GM20000 (cell line): ENCODE measurements at places on chromosomes 3 and 15.

DNA sequence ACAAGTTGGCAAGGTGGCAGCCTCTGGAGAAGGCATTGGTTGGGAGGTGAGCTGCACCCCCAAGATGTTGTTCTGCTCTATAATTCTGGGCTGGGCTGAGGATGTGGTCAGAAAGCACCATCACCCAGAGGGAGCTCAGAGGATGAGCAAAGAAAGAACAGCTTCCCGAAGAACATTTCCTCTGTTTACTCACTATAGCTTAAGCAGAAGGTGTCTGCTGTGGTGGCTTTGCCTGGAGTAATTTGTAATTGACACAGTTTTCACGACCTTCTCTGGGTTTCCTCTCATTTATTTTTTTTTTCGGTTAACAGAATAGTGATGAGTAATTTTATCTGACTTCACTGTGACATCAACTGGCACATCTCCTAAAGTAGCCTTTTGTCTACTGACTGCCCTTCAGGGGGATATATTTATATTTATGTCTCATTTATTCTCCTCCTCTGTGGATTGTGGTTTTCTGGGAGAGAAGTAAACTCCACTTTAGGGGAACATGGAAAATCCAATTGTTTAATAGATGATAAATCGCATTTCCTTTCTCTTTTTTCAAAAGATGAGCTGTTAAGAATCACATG is 49.5 kb upstream of the ABHD17C start:
- DNase-seq = no peak

- peak; percentile 79 for DNase-seq
These were observed 235.1 kb downstream of the UACA start for GRCh38 chr15:70528270-70528706.

GRCh38 chr3:160874736-160875135 is 118.7 kb downstream of the PPM1L start:
- DNase-seq = no peak

GRCh38 chr3:30764891-30765290 is 129.6 kb downstream of the GADL1 start:
- DNase-seq = no peak

- DNase-seq = peak; percentile 55
These were observed 71.9 kb downstream of the MGLL start for GRCh38 chr3:127750226-127751031.

- DNase-seq = peak; percentile 6
These were observed 60.5 kb downstream of the SPTSSB start for GRCh38 chr3:161310649-161311423.

GRCh38 chr3:118080889-118081288 is 953.8 kb downstream of the IGSF11 start:
- no peak for DNase-seq

GRCh38 chr15:79516155-79516554 is 84.0 kb downstream of the MINAR1 start:
- DNase-seq = no peak

DNA sequence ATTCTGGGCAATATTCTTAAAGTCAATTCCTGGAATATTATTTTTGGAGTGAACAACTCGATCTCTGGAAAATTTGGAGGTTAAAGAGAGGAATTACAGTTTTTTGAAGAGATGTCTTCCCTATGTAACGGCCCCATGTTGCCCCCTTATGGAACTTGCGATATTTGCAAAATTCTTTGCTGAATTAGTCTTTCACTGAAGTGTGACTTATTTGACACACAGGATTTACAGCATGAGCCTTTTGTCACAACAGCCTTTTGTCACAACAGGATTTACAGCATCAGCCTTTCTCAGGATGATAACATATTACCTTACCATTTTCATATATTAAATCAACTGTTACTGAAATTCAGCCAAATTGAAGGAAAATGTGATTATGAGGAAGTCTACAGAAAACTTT is 37.8 kb upstream of the SPTSSB start:
- peak; percentile 11 for DNase-seq

DNA sequence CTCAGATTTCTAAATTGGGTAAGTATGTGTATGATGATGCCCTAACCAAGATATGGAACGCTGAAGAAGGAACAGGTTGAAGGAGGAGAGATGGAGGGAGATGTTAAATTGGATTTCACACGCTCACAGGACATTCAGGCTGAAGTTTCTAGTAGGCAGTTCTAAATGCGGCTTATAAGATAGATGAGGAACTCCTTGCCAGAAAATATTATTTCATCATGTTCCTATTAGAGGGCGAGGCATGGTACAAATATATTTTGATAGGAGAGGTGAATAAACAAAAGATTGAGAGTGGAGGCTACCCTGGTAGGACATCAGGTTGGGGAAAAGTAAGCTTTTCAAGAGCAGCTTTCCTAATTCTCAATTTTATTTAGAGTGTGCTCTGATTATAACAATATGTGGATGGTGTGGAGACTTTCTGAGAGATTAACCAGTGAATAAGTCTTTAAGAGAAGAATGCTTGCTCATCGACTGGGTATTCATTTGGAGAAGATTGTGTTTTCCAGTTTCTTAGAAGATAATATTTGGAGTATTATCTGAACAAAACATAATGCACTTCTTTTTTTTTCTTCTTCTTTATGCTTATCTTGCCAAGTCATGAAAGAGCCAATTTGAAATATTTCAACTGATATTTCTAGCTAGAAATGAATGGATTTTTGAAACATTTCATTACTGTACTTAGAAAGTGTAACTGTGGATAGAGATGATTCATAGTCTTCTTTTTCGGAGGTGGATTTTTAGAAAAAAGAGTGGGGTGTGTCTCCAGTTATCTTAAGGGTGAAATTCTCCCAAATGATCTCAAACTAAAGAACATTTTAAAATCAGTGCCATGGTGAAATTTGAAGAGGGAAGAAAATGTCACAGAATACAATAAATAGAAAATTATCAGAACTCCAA is 88.5 kb downstream of the B3GALNT1 start:
- DNase-seq = no peak

DNA sequence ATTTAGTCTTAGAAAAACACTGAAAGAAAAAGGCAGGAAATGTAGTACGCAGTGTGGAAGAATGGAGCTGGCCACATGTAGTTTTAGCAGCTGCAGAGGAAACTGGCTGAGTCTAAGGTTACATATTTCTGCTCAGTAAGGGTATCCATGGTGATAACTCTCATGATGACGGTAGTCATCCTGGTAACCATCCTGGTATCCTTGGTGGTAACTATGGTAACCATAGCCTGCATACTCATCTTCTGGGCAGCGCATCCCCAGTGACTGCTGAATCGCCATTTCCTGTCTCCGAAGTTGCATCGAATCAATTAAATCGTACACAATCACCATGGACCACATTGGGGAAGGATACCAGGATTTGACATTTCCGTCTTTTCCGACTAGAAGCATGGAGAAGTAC is 35.7 kb downstream of the CCDC80 start:
- no peak for DNase-seq

DNA sequence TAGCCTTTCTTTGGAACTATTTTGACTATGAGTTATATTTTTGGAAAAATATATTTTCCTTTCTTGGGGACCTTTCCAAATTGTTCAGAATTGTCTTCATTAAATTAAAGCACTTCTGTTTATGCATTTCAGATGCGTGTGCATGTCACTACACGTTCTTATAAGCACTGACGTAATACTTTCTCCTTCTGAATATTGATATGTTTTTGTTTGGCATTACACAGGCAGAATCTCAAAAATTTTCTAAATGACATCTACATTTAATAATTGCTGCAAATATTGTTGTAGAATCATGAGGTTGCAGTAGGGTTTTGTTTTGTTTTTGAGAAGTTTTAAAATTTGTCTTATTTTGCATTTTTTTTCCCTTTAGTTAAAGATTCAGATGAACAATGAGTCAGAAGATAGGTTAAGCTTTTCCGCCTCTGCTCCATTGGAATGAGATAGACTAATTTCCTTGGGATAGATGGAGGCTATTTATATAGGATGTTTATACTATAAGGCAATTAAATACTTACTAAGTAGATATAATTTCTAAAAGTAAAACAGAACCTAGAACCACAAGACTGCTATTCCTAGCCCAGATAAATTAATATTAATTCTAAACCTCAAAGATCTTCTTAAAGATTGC is 110.8 kb downstream of the MBNL1 start:
- no peak for DNase-seq

GRCh38 chr3:158649791-158650190 is 5.5 kb downstream of the GFM1 start:
- no peak for DNase-seq

DNA sequence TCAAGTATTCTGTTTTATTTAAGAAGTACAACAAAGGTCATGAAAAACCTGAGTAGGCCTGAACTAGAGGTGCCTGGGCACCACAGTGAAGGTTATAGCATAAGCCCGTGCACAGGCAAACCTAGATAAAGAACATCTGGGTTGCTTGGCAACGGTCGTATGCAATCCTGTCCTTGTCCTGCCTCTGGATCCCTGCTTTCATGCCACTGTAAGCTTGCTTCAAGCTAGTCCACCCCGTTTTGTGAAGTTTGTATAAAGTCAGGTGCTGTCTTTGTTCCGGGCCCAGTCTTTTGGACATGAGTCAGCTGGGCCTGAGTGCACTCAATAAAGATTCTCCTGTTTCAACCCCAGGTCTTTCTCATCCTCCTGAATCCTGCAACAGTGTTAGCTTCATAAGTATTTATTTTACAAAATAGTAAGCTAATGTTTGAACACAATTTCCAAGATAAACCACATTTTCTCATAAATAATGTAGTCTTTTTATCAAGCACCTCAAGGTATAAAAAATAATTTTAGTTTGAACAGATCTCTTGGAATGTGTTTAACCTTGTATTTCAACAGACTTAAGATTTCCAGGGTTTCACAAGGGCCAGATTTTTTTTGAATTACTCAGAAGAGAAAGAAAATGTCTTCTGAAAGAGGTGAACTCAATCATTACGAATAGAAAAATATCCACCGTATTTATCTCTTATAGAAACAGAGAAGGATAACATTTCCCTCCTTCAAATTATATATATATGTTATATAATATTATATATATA is 14.3 kb upstream of the SLC9C1 start:
- no peak for DNase-seq

- DNase-seq = no peak
These were observed 101.7 kb downstream of the LSM3 start for GRCh38 chr3:14280326-14280725.

- no peak for DNase-seq
These were observed 110.6 kb downstream of the ETFA start for GRCh38 chr15:76200641-76201105.

GRCh38 chr3:101758224-101758623 is 20.8 kb upstream of the NXPE3 start:
- no peak for DNase-seq

DNA sequence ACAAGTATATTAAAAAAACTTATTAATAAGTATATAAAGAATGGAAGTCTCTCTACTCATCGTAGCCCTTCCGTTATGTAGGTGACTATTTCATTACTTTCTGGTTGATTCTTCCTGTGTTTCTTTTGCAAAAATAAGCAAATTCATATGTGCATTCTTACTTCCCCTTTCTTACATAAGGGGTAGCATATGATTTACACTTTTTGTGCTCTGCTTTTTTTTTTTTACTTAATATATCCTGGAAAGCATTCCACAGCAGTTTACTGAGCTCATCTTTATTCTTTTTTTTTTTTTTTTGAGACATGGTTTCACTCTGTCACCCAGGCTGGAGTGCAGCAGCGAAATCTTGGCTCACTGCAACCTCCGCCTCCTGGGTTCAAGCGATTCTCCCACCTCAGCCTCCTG is 12.9 kb downstream of the SCAMP5 start:
- peak; percentile 57 for DNase-seq

DNA sequence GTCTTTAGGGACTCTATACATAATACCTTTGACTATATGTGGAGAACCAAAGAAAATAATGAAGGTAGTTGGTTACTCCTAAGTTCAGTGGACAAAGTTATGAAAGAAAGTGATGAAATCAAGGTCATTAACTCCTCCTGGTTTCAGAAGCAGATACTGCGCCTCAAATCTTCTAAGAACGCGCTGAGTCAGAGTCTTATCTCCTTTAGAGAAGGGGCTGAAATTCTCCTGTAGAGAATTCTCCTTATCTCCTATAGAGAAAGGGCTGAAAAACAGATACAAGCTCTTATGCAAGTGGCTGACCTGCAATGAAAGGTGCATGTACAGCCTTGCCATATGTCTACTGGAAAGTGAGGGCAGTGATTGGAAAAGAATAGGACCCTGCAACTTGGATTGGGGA is 824.2 kb downstream of the NSUN3 start:
- DNase-seq = no peak

GRCh38 chr15:83413054-83413719 is 34.0 kb upstream of the SH3GL3 start:
- DNase-seq = peak; percentile 12

DNA sequence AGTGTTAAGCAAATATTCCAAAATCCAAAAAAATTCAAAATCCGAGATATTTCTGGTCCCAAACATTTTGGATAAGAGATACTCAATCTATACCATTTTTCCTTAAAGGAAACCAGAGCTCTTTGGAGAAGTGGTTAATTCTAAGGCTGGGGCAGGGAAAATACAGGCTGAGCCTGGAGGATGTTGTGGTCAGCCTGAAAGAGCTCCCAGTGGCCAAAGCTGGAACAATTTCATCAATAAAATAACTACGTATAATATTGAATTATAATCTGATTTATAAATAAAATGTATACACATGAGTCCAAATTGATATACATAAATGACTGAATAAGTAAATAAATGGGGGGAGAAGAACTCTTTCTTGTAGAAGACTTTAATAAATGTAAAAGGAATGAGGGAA is 24.6 kb downstream of the PPARG start:
- no peak for DNase-seq

GRCh38 chr15:92745845-92746271 is 90.3 kb upstream of the FAM174B start:
- no peak for DNase-seq

- DNase-seq = no peak
These were observed 260.9 kb downstream of the TIGIT start for GRCh38 chr3:114554731-114555130.

DNA sequence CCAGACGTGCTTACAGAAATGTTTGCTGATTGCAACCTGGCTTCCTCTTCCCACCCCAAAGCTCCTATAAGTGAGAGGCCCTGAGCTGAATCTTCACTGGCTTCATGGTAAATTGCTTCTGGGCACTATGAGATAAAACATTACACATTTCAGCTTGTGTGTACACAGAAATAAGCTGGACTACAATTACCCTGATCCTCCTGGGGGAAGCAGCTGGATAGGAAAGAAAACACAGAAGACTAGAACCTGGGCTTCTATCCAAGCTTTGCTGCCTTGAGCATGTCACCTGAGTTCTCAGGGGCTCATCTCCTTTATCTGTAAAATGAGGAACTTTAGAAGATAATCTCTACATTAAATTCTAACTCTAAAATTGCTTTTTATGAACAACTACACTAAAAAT is 40.3 kb downstream of the THBS1 start:
- DNase-seq = no peak

- DNase-seq = peak; percentile 52
These were observed 151.9 kb upstream of the LINGO1 start for GRCh38 chr15:77784361-77785292.

GRCh38 chr3:104735691-104736090 is 631.0 kb upstream of the ALCAM start:
- no peak for DNase-seq

GRCh38 chr15:44137750-44138149 is 57.3 kb downstream of the FRMD5 start:
- no peak for DNase-seq
